ENCODE measurements at places on chromosomes 2 and 18. TPM values are rescaled to one million over a fixed set of nuclear protein-coding genes. Genes with fewer than 3 reads are reported as not detected.

GRCh38 chr18:75374466-75374865 is 53.0 kb downstream of the SMIM21 start:
- DNase-seq, result no peak

DNA sequence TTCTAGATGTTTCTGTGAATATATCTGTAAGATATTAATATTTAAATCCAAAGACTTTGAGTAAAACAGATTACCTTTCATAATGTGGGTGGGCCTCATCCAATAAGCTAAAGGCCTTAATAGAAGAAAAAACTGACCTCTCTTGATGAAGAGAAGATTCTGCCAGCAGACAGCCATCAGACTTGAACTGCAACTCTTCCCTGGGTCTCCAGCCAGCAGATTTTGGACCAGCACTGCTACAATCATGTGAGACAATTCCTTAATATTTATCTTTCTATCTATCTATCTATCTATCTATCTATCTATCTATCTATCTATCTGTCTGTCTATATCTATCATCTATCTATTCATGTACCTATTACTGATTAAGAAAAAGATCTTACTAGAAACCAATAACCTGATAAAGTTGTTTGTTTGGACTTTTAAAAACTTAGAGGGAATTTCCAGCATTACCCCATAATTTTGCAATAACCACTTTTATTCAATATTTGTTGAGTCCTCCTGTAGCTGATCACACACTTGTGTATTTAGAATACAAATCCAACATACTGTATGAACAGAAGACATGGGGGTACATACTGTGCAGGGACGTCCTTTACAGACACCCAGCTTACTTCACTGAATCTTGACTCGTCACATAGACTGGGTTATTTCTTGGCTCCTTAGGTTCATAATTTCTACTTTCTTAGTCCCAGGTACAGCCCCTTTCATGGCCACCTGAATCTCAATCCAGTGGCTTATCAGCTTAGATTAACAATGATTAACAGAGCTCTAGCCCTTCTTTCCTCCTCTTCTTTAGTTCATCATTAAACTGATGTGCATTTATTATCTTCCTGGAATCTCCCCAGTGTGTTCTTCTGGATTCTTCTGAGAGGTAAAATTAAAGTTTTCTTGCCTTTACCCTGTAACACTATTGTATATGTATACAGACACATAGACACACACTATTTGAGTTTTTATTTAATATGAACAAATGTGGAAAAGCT is 27.2 kb upstream of the STAT4 start:
- DNase-seq, result no peak

The GORASP2 gene
- total RNA-seq, result 94.8 TPM

GRCh38 chr18:36488131-36488530 is 190.6 kb downstream of the FHOD3 start:
- no peak for DNase-seq

DNA sequence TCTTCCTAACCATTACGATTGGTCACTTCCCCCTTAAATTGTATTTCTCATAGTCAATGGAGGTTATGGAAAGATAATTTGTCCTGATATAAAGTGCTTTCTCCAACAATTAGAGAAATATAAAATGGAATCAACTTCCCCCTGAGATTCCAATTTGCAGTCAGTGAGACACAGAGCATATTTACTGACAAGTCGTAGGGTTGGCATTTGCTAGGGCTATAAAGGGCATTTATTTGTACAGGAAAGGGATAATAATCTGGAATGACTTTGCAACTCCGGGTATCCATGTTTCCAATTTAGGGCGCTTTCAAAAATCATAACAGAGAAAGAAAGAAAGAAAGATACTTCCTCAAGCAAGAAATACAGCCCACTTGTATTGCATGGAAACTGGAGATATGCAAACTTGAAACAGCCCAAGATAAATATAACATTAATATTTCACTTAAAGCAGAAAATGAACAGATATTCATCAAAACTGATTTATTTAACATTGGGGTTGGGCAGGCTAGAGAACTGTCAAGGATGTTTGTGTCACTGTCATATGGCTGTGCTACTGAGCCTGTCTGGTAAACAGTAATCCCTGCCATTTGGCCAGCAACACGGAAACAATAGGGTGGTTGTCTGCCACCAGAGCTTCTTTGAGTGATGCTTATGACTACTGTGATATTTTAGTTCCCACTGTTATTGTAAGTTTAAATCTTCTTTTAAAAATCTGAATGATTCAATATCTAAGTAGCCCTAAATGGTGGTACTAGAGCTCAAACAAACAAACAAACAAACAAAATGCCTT is 621.8 kb downstream of the LRP1B start:
- DNase-seq, result no peak

Measured in ureter (tissue), 1 donor.